Naive thymus-derived CD4-positive, alpha-beta T cell (primary cell): ENCODE measurements at places on chromosomes 13 and 19. TPM values are rescaled to one million over a fixed set of nuclear protein-coding genes. Genes with fewer than 3 reads are reported as not detected.

SMIM44 gene
- not detected for polyA plus RNA-seq

GRCh38 chr13:101452519-101453485 lies at the start of gene ITGBL1:
TSS of gene ITGBL1 (plus strand) at chr13:101452675. CDS start at chr13:101452834, 159 bp downstream.
- peak within 1 kb of the TSS; percentile 6 for H3K4me3 ChIP-seq
- no peak within 1 kb of the TSS for H3K27ac ChIP-seq
- no peaks in the 10 kb centered on the region for H3K36me3 ChIP-seq
- DNase-seq: no peak
- H3K4me1 ChIP-seq: no peaks in the 10 kb centered on the region

C19orf85 gene
- not detected for polyA plus RNA-seq

- no peak overlapping the region for H3K27ac ChIP-seq
- H3K36me3 ChIP-seq: peaks cover 26% of the 10 kb centered on the region
- H3K4me3 ChIP-seq: no peak overlapping the region
- no peaks in the 10 kb centered on the region for H3K4me1 ChIP-seq
- no peaks in the 10 kb centered on the region for H3K27me3 ChIP-seq
Measured at GRCh38 chr19:50039968-50040367, 14.2 kb downstream of the ZNF473 start.

MCF2L gene
- 4.7 TPM for polyA plus RNA-seq

- H3K27ac ChIP-seq: no peak overlapping the region
- no peaks in the 10 kb centered on the region for H3K36me3 ChIP-seq
- no peak for DNase-seq
Measured at GRCh38 chr13:110687736-110688135, 18.2 kb downstream of the CARS2 start.

ZNF763 gene
- 4.5 TPM for polyA plus RNA-seq

EDNRB gene
- not detected for polyA plus RNA-seq

DNA sequence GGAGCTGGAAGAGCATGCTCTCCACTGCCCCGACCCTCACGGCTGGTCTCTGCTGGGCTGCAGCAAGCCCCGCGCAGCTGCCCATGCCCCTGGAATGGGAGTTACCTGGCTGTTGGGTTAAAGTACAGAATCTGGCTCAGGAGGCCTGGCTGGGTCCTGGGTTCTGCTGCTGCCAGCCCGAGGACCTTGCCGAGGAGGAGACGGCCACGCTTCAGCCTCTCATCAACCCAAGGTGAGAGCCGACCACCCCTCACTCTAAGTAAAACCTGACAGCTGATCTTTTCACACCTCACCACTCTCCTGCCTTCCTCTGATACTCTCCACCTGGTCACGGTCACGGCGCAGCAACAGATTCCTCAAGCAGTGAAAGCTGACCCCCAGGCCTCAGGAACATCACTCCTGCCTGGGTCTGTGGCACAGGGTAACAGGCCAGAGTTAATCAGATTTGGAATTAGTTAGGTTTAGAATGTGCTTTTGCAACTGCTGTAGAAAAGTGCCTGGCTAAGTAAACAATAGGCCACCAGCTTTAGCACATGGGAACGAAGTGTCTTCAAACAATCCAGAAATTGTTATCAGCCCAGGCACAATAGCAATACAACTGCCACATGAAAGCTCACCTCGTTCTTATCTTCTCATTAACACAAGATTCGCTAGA lies 20.5 kb downstream of the RAB20 start:
- H3K36me3 ChIP-seq: no peaks in the 10 kb centered on the region
- no peak for DNase-seq
- H3K4me3 ChIP-seq: no peak overlapping the region
- H3K27me3 ChIP-seq: no peaks in the 10 kb centered on the region
- no peak overlapping the region for H3K27ac ChIP-seq

DNA sequence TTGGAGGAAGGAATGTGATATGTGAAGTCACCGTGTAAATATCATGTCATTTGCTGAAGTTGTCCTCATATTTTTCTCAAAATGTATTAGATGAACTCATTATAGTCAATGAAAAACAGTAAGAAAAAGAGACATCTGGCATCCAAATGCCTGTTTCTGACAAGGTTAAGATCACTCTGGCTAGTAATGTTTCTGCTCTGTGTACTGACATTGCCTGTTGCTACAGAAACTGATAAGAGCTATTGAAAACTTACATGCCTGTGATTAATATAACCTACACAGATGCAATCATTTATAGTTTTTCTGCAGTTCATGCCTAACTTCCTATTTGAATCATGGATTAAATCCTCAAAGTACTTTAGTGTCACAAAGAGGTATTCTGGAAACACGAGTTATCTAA lies 249.8 kb downstream of the NBEA start:
- no peaks in the 10 kb centered on the region for H3K27me3 ChIP-seq
- no peaks in the 10 kb centered on the region for H3K36me3 ChIP-seq
- no peak overlapping the region for H3K4me3 ChIP-seq
- no peak overlapping the region for H3K27ac ChIP-seq
- no peaks in the 10 kb centered on the region for H3K4me1 ChIP-seq

GRCh38 chr19:4691373-4691772 lies 21.2 kb upstream of the MYDGF start:
- H3K27ac ChIP-seq: no peak overlapping the region
- no peaks in the 10 kb centered on the region for H3K4me1 ChIP-seq
- no peak for DNase-seq
- H3K4me3 ChIP-seq: no peak overlapping the region
- H3K27me3 ChIP-seq: no peaks in the 10 kb centered on the region

GPR12 gene
- polyA plus RNA-seq: not detected

DNA sequence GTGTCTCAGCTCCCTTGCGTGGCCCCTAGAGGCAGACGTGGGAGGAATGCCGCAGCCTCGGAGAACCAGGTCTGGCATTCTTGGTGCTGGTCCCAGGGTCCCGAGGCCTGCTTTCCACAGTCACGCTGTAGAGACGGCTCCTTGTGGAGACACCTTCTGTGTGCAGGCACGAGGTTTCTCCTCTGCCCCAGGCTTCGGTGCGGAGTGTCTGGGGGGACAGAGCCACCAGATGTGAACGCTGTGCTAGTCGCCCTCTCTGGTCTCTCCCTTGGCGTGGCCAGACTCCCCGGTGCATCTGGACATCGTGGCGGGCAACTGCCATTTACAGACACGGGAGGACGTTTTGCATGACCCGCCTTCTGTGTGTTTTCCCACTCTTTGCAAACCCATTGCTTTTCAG lies 7.5 kb upstream of the TMEM255B start:
- H3K36me3 ChIP-seq: no peaks in the 10 kb centered on the region
- H3K27ac ChIP-seq: no peak overlapping the region
- DNase-seq: no peak
- H3K4me3 ChIP-seq: no peak overlapping the region
- H3K27me3 ChIP-seq: no peaks in the 10 kb centered on the region
- no peaks in the 10 kb centered on the region for H3K4me1 ChIP-seq

GRCh38 chr19:29815231-29815630 lies 3.4 kb downstream of the CCNE1 start:
- H3K27me3 ChIP-seq: no peaks in the 10 kb centered on the region
- H3K4me1 ChIP-seq: no peaks in the 10 kb centered on the region
- H3K4me3 ChIP-seq: no peak overlapping the region
- H3K27ac ChIP-seq: no peak overlapping the region

SAFB gene
- polyA plus RNA-seq: 50.3 TPM

GRCh38 chr13:34174671-34175145 lies 356.8 kb downstream of the RFC3 start:
- H3K27ac ChIP-seq: no peak overlapping the region
- DNase-seq: no peak
- H3K4me1 ChIP-seq: no peaks in the 10 kb centered on the region
- H3K27me3 ChIP-seq: no peaks in the 10 kb centered on the region
